ENCODE measurements at places on chromosomes 3 and 15. TPM values are rescaled to one million over a fixed set of nuclear protein-coding genes. Genes with fewer than 3 reads are reported as not detected.

DNA sequence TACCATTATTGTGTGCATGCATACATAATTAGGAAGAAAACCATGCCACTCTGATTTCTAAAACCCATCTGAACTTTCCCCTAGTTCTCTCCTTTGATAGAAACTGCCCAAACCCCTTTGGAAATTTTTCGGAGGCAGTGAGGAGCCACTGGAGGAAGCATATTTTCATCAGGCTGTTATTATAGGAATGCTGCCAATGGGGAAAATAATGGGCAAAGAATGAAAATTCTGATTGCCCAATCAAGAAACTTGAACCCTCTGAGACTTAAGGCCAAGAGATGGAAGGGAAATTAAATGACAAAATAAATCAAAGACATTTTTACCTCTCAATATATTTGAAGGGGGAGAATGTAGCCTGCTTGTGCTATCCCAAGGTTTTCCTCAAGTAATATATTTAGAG lies 376.0 kb upstream of the PDZRN3 start:
- H3K36me3 ChIP-seq, result no peaks in the 10 kb centered on the region
- H3K4me1 ChIP-seq, result no peaks in the 10 kb centered on the region
- no peak overlapping the region for H3K27ac ChIP-seq
- no peak for DNase-seq

SNTN gene
- total RNA-seq, result not detected

GRCh38 chr15:52486003-52486996 lies 42.4 kb downstream of the MYO5A start:
- H3K27ac ChIP-seq, result no peak overlapping the region
- H3K27me3 ChIP-seq, result no peaks in the 10 kb centered on the region
- H3K36me3 ChIP-seq, result no peaks in the 10 kb centered on the region
- H3K4me1 ChIP-seq, result peaks cover 48% of the 10 kb centered on the region
- DNase-seq, result no peak
- no peak overlapping the region for H3K4me3 ChIP-seq

DNA sequence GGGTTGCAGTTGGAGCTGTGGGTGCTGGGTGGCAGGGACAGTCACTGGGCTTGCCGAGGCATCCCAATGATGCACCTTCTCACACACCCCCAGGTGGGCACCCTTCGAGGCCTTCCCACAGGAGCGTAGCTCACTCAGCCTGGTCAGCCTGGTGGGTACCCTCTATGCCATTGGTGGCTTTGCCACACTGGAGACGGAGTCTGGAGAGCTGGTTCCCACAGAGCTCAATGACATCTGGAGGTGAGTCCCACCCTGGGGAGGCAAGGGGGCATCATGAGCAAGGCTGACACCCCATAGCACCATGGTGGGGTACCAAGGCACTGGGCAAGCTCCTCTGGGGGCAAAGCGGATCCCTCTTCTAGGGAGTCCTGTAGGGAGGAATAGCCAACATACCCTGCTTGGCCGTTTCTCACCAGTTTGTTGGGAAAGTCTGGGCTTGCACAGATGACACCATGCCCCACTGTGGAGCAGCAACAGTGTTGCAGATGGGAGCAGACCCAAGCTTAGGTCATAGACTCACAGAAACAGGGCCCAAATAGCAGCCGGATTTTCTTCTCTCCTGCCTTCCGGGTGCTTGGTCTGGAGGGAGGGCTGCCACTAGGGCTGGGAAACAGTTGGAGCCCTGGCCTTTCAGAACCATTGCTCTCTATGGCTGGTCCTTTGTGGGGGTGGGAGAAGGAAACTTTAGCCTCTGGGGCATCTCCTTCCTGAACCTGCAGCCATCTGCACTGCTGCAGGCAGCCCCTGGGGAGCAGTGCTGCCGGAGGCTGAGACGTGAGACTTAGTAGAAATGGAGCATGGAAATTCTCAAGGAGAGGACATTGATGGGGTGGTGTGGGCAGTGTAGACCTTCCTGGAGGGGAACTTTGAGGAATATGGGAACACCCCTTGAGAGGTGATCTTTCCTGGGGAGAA lies 5.7 kb downstream of the KLHL40 start:
- no peaks in the 10 kb centered on the region for H3K36me3 ChIP-seq
- no peaks in the 10 kb centered on the region for H3K27me3 ChIP-seq
- DNase-seq, result no peak

DNA sequence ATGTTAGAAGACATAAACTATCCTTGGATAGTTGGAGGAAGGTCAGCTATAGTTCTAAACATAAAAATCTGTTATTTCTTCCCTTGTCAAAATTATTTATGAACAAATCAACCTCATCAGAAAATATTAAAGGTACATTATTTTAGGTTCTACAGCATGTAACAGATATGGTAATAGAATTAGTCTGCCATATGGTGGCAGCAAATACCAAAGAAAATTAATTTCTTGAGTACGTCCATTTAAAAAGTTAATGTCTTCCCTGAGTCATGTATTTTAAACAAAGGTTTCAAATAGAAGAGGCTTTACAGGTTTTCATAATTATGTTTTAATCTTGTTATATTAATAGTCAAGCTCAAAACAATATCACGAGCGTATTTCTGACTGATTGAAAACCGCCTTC lies 17.9 kb upstream of the ANKRD28 start:
- H3K4me1 ChIP-seq, result peaks cover 16% of the 10 kb centered on the region
- H3K4me3 ChIP-seq, result no peak overlapping the region
- peak overlapping the region; percentile 36 for H3K27ac ChIP-seq
- H3K27me3 ChIP-seq, result no peaks in the 10 kb centered on the region
- no peaks in the 10 kb centered on the region for H3K36me3 ChIP-seq
- DNase-seq, result no peak

All from vagina (tissue), 2 donors.